AG04450 (cell line): ENCODE measurements at places on chromosomes 4 and X.
A peak's percentile ranks its signal among the peaks of the same experiment; 100 is the strongest.

GRCh38 chr4:119510395-119511149 lies 118.0 kb downstream of the PDE5A start:
- no peak for DNase-seq

- no peak for DNase-seq
Measured at GRCh38 chr4:5267408-5267807, 216.1 kb downstream of the STK32B start.

DNA sequence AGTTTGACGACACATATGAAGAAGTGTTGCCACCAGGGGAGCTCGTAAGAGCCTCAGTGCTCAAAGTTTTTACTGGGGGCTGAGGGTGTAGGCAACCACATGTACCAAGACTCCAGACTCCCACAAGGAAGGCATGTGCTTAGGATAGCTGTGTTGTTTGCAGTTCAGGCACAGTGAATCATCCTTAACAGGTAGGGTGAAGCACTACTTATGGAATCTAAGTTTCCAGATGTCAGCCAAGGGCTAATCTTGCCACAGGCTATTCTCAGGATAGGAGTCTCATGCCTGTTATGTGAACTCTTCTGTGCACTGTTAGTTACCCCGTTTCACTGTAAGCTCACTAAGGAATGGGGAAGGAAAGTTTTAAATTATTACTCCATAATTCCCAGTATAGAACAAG lies 202.6 kb downstream of the TMA16 start:
- DNase-seq = peak; percentile 46

GRCh38 chr4:132691668-132692067 lies 457.4 kb upstream of the PCDH10 start:
- no peak for DNase-seq

DNA sequence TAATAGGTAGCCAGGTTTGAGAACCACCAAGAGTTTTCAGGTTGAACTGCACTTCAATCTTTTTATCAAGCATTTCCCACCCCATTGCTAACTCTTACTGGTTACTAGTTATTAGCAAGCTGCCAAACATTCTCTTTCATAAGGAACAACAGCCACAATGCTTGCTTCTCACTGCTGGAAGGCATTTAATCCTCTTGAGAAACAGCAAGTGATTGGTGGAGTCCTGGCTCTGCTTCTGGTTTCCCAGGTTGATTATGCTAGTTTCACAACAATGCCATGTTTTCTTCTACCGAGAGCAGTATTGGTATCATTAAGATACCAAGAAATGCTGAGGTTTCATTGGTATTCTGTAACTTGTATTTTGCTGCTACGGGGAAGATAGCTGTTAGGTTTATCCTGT lies 32.2 kb upstream of the TXLNG start:
- DNase-seq = no peak

DNA sequence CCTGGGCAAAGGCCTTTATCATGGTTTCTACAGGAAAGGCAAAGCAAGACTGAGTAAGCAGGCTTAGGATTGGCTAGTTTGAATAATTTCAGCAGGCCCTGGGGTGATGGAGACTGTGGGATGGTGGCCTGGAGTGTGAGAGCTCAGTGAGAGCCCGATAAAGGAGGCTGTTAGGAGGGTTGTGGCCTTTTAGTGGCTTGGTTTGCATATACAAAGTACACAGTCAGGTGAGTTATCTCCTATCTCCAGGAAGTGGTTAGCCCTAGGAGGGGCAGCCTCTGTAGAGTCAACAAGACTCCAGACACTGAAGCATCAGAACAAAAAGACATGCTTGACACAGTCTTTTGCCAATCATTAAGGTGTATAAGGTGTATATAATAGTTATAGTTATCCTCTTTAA lies 157.2 kb downstream of the CFAP299 start:
- no peak for DNase-seq

GRCh38 chr4:10716163-10716562 lies 31.6 kb upstream of the CLNK start:
- no peak for DNase-seq

- DNase-seq = no peak
Measured at GRCh38 chrX:55119712-55120111, 30.9 kb downstream of the PAGE2 start.

DNA sequence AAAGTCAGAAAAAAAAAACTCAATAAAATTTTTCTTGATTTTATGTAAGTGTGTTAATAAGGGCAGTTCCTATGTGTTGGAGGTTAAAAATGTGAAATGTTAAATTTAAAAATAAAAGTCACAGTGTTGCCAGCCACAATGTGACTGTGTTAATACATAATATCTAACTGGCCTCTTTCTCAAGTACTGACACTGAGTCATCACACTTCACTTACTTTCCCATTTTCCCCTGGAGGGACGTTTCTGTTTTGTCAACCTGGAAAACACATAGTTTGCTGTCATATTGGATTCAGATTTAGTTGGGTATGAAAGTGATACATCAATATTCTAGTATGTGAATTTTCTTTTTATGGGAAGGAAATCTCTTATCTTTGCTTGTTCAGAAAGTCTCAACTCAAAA lies 46.4 kb downstream of the ARHGEF38 start:
- no peak for DNase-seq

DNA sequence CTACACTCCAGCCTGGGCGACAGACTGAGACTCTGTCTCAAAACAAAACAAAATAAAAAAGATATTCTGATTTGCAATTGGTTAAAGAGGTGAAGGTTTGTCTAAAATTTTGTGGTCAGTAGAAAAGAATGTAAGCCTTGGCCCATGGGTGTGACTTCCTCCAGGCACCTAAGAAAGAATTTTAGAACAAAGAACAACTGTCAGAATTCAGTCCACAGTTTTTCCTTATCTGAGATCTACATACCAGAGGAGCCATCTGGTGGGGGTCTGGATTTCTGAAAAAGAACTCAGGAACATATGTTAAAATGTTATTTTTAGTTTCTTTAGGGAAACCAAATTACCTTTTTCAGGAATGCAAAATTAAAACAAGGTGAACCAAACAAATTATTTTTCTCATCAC lies 434.1 kb downstream of the ANKRD50 start:
- DNase-seq = no peak

DNA sequence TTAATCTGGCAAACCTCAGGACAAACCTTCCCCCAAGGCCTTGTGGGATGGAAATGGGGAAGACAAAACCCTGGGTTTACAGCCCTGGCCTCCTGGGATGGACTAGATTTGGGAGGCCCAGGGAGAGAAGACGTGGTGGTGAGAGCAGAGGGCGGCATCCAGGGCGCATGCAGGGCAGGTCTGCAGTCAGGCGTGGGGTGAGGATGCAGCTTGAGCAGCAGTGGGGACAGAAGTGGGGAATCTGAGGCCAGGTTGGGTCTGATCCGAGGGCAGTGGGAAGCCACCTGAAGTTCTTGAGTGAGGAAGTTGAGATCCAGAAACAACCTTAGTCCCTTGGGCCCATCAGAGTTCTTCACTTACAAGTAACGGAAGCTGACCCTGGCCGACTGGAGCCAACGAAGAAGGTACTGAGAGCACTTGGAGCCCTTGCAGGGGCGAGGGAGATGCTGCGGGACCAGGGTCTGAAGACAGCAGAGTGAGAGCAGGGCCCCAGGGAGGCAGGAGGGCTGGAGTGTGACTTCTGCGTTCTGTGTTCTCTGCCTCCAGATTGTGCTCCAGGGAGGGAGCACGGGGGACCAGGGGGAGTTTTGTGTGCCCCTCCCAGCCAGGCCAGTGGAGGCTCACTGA lies 42.0 kb upstream of the GPR78 start:
- no peak for DNase-seq

DNA sequence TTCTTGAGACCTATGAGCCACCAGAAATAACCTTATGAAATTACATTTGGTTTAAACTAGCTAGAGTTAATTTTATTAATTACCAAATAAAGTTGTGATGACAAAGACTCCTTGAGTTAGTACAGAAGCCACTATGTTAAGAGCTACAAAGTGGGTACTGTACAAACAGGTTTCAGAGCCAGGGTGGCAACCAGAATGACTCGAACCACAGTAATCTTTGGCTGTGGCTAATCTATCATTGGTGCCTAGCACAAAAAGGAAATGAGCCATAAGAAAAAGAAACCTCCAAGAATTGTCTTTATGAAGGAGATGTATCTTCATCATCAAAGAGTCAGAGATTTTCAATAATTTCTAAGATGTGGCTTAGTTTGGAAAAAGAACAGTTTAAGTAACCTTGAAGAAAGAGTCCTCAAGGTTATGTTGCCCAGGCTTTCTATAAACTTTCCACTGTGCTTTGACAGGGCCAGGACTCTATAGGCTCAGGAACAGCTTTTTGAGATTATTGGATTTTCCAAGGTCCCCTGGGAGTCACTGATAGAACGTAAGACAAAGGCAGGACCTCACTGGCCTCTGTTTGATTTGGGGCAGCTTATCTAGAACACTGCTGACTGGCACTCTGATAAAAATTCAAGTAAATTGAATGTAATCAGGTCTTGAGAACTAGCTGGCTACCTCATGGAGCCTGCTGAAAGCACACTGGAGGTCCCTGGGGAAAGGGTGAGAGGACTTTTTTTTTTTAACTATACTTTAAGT lies 777.7 kb downstream of the STIM2 start:
- no peak for DNase-seq

DNA sequence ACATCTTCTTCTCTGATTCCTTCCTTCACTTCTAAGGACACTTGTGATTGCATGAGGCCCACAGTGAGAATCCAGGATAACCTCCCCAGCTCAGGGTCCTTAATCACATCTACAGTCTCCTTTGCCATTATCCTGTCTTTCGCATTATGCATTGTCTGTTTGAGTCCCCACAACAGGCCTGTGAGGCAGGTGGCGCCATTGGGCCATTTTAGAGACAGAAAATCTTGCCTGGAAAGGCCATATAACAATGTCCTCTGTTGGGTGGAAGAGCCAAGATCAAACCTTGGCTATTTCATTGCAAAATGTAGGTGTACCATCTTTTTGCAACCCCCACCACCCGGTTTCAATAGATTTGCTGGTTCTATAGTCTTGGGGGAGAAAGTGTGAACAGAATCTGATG lies 11.8 kb upstream of the DCUN1D4 start:
- no peak for DNase-seq

- DNase-seq = no peak
Measured at GRCh38 chr4:84001876-84002569, 466.1 kb downstream of the GPAT3 start.
